ENCODE measurements at places on chromosomes 16 and 17.

- DNase-seq, result no peak
Measured at GRCh38 chr16:87792205-87792565, 26.4 kb upstream of the KLHDC4 start.

- DNase-seq, result no peak
Measured at GRCh38 chr17:31470592-31470991, 79.1 kb downstream of the RAB11FIP4 start.

DNA sequence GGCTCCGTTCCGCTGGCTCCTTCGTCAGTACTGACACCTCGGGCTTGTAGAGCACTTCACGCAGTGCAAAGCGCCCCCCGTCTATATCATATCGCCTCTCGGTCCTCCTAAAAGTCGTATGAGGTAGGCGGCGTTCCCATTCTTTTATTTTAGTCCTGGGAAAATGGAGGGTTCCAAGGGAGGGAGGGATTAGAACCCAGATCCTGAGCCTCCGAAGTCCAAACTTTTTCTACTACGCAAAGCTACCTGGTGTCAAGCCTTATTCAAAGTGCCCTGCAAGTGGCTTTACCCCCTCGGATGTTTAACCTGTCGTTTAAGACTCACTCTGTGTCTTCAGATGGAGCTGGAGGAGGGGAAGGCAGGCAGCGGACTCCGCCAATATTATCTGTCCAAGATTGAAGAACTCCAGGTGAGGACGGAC is 348 bp upstream of the FTSJ3 start:
- DNase-seq, result no peak

DNA sequence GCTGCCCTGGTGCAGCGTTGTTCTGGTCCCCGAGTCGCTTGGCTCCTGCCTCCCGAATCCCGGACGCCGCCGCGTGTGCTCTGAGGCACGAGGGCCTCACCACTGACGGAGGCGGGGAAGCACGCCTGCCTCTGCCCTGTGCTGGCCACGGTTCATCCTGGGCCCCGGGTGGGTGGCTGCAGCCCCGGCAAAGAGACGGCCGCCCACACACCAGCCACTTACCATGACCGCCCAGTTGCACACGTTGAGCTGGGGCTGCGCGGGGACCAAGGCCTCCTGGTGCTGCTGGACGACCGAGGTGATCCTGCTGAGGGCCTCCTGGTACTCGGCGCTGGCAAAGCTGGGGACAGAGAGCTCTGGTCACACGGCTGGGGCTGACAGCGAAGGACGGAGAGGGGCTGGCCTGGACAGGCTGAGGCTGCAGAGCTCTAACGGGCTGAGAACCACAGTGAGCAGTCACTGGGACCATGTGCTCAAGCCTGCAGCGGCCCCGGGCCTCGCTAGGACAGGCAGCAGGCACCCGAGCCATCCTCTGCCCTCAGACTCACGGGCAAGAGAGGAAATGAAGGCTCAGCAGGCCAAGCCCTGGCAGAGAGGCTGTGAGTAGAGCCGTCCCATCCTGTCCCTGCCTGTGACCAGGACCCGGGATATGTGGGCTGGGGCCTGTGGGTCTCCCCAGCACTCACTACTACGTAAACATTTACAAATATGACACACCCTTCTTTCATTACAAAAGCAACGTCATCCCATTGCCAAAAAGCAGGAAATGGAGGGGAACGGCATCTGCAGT is 6.3 kb upstream of the APRT start:
- DNase-seq, result no peak

DNA sequence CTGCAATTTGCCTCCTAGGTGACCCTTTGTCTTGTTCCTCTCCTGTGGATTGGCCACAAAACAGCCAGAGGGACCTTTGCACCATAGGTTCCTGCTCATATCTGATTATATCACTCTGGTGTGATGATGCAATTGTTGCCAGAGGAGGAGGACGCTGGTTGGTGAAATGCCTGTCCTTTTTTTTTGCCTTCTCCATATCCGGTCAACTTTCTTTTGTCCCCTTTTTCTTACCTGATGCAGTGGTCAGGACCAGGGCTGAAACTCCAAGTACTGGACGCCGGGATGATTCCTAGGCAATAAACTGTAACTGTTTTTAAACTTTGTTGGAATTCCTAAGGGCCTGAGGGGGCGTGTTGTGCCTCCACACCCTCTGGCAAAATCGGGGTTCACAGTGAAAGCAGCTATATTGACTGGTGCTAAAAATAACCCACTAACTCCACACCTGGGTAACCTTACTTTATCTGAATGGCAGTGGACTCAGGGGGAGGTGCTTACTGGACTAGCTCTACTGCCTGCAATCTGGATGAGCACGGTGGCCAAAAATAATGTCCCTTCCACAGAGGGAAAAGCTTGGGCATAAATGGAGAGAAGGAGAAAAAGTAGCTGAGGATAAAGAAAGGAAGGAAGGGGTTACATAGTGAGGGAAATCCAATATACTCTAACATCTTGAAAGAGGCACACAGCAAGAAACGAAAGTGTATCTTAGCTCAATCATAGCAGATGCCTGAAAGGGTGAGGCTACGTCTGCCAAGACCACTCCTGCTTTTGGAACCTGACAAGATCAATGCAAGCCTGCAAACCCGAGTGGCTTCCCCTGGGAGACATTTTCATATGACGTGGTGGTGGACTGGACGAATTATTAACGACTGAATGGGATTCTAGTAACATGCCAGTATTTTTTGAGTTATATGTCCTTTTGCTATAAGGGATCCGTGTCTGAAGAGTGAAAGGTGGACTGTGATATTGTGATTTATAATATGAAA is 28.4 kb upstream of the ZNF423 start:
- DNase-seq, result no peak

DNA sequence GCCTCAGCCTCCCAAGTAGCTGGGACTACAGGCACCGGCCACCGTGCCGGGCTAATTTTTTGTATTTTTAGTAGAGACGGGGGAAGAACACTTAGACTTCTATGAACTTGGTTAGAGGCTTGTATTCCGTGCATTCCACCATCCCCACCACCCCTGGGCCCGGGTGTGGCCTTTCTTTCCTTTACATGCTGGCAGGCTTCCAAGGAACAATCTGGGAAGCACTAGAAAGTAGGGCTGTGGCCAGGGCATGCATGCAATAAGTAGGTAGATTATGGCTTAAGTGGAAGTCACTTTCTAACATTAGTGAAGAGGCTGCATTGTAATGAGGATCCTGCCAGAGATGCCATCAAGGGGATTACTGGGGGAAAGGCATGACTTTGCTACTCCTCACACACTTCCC is 171.6 kb downstream of the SHISA6 start:
- no peak for DNase-seq

DNA sequence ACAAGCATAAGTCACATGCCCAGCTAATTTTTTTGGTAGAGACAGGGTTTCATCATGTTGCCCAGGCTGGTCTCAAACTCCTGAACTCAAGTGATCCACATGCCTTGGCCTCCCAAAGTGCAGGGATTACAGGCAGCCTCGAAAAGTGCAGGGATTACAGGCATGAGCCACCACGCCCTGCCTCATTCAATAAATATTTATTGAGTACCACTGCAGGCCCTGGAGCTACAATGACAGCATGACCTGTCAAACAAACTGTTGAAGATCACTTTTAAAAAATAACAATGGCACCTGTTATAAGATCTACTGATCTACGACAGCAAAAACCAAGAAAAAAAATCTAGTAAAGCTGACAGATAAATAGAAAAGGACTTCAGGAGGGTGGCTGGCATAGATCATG is 76.3 kb downstream of the CEP95 start:
- no peak for DNase-seq

All from hematopoietic multipotent progenitor cell treated with erythropoietin and hydrocortisone succinate and interleukin-3 and kit ligand, for 8 days (in vitro differentiated cells).